ENCODE measurements at places on chromosomes 7 and 10.

DNA sequence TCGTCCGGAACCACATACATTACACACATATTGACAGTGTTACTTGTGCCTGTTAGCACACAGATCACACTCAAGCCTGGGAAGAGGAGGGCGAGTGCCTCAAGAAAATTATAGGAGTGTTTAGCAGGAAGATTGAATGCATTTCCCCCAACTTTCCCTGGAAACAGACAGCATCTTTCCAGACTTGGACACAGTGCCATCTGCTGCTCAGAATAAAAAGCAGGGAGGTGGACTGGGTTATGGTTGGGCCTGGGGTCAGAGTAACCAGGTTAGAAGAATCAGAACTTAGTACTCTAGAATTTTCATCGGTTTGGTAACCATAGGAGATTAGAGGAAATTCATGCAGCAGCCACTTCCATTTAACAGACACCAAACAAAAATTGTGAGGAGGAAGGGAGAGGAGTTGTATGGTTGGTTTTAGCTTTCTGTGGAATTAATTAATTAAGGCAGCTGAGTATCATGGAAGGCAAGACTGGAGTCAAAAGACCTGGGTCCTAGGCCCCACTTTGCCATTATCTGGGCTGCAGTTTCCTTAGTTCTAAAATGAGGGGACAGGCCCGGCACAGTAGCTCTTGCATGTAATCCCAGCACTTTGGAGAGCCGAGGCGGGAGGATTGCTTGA, 43.4 kb upstream of the OPTN start:
- DNase-seq: no peak

GRCh38 chr10:103752680-103753248, 102.6 kb downstream of the SH3PXD2A start:
- DNase-seq: no peak

DNA sequence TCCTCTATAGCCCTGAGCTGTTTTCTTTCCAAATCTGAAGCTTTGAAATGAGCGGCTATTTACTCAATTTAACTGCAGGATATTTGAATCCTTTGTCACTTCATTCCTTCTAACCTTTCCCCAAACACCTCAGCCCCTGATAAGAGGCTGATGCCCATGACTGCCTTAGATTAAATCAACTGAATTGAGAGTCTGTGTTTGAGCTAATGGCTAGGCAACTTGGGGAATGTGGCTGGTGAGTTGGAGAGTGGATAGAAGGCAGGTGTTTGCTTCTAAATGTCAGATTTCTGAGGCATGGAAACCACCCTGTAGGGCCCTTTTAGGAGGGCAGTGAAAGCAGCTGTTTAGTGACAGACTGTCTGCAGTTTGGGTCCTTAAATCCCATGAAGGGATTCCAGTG, 759.9 kb downstream of the LRMDA start:
- no peak for DNase-seq

DNA sequence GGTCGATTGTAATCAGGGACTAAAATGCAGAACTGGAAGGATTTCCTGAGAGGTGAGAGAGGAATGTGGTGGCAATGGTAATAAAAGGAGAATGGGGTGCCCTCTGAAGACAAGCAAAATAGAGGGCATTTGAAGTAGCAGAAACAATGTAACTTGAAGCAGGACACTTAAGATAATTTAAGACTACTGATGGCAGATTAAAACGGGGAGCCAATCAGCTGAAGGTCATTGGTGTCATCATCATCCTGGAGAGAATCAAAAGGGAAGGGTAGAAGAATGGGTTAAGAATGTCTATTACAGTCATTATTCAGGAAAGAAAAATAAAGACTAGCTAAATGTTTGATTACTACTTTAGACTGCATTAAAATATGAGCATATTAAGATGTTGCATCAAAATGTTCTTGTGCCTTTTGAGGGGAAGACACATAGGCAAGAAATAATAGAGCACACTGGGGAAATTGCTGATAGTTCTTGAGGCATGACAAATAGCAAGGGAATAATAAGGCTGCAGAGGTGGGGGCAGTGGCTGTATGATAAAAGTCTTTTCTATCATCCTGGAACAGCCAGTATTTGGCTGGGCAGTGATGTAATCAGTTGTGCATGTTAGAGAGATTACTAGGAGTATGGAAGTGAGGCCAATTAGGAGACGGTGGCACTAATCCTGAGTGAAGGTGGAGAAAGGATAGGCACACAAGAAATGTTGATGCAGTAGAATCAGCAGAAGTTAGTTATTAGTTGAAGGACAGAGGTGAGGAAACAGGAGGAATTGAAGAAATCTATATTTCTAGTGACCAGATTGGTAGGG, 60.2 kb downstream of the CCDC71L start:
- DNase-seq: no peak

DNA sequence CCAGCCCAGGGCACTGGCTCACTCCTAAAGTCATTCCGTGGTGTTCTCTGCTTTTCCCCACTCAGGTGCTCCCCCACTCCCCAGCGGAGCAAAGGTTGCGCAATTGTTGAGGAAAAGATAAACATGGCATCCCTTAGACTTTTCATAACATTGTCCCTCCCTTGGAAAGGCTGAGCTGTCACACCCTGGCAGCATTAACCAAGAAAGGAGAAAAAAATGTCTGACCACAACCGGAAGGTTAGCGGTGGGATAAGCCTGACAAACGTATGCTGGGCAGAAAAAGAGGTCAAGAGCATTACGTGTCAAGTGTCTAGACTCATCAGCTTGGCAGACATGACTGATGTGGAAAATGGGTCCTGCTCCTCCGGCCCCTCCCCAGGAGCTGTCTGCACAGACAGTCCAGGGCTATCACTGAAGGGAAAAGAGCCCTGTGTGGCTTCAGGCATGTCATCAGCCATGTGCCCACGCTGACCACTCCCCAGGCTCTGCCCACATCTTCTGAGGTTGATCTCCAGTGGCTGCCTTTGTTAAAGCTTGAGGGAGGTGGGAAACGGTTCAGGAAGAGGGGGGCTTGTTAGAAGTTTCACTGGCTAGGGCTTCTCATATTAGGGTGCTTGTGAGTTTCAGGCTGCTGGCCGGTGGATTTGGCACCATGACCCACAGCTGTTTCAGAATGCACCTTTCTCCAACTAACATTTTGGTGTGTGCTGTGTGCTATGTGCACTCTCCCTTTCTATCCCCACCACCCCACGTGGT, 30.1 kb downstream of the BTBD16 start:
- no peak for DNase-seq

All from NCI-H1694 (cell line).